Activated T-helper 1 cell treated with anti-CD3 and anti-CD28 coated beads, Interleukin-2, amount 50 U/mL, for 16 hours (primary cell): ENCODE measurements at places on chromosomes 7 and 10.

- no peak for DNase-seq
Observed at GRCh38 chr10:80694930-80695329, 157.2 kb downstream of the SH2D4B start.

DNA sequence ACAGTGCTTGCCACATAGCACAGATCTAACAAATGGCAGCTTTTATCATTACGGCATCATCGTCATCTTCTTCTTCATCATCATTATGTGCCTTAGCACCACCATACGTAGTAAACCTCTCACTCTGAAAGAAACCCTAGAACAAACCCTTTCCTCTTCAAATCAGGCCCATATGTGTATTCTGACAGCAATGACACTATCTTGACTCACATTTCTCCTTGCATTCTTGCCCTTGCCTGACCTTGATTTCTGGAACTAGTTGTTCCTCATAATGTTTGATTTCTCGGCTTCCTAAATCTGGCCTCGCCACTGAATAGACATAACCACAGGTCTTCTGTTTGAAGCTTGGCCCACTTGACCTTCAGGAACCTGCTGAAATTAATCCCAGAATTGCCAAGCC lies 115.3 kb downstream of the DGKI start:
- DNase-seq: no peak

GRCh38 chr10:32972929-32973328 lies 14.9 kb upstream of the ITGB1 start:
- DNase-seq: no peak

DNA sequence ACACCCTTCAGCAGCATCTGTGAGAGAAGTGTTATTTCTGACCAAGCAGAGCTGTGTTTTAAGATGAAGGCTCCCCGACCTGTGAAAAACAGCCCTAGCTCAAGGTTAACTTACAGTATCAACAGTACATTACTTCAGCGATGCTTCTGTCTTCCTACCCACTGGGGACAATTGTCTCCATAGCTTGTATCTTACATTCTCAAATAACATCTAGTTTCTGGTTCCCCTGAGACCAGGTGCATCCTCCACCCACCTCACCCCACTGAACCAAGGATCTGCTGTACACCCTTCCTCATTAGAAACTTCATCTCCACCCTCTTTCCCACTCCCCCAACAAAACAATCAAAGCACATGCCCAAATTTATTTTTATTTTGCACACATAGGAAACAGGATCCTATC lies 102.0 kb downstream of the VOPP1 start:
- no peak for DNase-seq

- no peak for DNase-seq
Observed at GRCh38 chr7:37287131-37287855, 161.4 kb downstream of the ELMO1 start.

- no peak for DNase-seq
Observed at GRCh38 chr10:4131407-4132215, 346.6 kb upstream of the KLF6 start.

DNA sequence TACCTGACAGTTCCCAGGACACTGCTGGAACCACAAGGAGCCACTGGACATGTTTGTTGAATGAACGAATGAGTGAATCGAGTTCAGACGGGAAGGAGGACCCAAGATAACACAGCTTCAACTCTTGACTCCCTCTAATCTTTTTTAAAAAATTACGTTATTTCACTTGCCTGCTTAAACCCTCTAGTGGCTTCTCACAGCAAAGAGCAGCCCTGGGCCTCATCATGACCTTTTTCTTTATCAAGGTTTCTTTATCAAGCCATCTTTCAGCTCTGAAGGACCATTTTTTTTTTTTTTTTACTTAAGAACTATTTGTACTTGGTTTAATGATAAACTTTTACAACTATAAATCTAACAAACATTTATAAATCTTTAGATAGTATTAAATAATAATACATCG lies 110.6 kb downstream of the TAX1BP1 start:
- DNase-seq: no peak

GRCh38 chr7:128104108-128104742 lies 73.0 kb upstream of the LRRC4 start:
- no peak for DNase-seq

DNA sequence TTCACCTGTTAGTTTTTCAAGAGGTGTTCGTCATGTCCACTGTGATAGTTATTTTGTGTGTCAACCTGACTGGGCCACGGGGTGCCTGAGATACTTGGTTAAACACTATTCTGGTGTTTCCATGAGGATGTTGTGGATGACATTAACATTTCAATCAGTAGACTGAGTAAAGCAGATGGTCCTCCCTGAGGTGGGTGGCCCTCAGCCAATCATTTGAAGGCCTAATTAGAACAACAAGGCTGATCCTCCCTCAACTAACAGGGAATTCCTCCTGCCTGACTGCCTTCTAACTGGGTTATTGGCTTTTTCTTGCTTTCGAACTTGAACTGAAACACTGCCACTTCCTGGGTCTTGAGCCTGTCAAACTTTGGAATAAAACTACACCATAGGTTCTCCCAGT lies 75.8 kb downstream of the ENO4 start:
- no peak for DNase-seq

DNA sequence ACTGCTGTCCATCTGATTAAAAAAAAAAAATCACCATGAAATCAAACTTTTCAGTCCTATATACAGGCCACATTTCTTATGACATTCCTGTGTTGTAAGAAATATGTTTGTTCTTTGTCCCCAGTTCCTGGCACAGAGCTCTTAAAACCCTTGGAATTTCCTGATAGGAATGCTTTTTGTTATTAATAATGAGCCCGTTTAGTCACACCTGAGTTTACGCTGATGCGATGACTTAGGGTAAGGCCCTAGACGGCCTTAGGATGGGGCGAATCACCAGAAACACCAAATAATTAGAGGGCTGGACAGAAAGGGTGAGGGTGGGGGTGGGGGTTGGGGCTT lies 17.5 kb downstream of the TSPAN15 start:
- DNase-seq: no peak

DNA sequence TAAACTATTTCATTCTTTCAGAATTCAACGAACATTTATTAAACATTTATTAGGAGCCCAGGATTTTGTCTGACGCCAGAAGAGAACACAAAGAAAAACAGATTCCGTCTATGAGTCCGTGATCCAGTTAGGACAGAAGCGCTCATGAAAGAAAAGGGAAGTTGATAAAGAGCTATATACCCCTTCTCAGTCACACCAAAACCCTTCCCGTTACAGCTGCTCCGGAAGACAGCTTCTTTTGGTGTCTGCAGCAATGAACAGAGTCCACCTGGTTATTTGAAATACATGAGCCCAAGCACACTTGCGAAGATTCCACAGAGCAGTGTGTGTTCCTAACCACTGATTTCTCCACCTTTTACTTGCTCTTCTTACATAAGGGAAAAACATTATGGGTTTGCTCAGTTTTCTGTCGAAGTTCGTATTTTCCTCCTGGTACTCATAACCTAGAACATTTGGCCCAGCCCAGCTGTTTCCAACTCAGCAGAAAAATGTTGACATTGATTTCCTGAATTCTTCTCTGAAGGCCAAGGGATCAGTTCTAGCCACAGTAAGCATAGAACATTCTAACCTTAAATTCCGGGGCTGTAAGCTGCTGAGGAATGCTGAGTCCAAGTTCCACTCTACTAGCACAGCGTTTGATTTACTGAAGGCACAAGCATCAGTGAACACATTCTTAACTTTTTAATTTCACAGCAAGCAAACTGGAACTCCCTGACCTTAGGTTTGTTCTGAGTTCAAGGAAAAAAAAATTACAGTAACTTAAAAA lies 206.5 kb downstream of the SORCS1 start:
- no peak for DNase-seq

- DNase-seq: peak; percentile 49
Observed at GRCh38 chr7:150450491-150451001, at the start of gene GIMAP8. Gene GIMAP8 (plus strand): TSS chr7:150450630. CDS start chr7:150466699, 16,069 bp downstream.

GRCh38 chr10:11874568-11875493 lies 51.7 kb downstream of the PROSER2 start:
- no peak for DNase-seq

DNA sequence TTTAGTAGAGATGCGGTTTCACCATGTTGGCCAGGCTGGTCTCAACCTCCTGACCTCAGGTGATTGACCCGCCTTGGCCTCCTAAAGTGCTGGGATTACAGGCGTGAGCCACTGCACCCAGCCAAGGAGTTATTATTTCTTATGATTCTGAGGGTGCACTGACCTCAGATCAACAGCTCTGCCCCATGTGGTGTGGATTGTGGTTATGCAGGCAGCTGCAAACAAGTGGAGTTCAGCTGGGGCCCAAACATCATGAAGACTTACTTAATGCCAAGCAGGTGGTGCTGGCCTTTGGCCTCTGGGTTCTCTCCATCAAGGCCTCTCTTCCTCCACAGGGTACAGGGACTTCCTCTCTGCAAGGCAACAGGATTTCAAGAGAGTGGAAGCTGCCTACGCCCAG lies 45.1 kb upstream of the OPTN start:
- no peak for DNase-seq

- no peak for DNase-seq
Observed at GRCh38 chr10:64385355-64385754, 864.2 kb downstream of the REEP3 start.

DNA sequence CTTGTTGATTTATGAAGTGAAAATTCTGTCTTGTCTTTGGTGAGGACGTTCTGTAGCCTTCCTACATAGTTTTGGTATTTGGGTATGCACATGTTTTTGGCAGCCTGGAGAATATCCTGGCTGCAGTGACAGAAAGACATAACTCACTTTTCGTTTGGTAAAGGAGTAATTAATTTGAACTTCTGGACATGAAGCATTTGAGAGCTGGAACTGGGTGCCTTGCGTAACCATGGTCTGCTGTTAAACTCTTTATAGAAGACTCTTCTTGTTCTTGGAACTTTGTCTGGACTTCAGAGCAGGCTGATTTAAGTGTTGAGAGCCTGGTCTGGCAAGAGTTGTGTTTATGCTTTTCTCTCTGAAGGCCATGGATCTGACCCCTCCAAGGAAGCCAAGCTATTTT lies 231.3 kb downstream of the LRMDA start:
- no peak for DNase-seq

DNA sequence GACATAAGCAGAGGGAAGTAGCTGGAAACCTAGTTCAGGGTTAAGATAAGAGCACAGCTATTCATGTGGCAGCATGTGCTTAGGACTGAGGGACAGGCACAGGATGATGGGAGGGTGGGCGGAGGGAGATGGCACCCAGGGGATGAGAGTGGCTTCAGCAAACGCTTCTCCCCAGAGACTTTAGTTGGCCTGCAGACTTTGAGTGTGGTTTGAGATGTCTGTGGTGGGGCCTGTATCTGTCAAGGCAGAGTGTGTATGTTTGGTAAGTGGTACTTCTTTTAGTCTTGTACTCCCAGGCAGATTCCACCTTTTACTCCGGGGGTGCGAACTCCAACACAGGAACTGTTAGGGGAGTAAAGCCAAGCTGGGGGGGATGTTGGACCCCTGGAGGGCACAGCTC lies 88.9 kb downstream of the WDFY4 start:
- DNase-seq: no peak

GRCh38 chr10:1476455-1476803 lies 260.9 kb downstream of the ADARB2 start:
- DNase-seq: no peak

- DNase-seq: no peak
Observed at GRCh38 chr7:107125475-107125874, 43.3 kb upstream of the HBP1 start.

DNA sequence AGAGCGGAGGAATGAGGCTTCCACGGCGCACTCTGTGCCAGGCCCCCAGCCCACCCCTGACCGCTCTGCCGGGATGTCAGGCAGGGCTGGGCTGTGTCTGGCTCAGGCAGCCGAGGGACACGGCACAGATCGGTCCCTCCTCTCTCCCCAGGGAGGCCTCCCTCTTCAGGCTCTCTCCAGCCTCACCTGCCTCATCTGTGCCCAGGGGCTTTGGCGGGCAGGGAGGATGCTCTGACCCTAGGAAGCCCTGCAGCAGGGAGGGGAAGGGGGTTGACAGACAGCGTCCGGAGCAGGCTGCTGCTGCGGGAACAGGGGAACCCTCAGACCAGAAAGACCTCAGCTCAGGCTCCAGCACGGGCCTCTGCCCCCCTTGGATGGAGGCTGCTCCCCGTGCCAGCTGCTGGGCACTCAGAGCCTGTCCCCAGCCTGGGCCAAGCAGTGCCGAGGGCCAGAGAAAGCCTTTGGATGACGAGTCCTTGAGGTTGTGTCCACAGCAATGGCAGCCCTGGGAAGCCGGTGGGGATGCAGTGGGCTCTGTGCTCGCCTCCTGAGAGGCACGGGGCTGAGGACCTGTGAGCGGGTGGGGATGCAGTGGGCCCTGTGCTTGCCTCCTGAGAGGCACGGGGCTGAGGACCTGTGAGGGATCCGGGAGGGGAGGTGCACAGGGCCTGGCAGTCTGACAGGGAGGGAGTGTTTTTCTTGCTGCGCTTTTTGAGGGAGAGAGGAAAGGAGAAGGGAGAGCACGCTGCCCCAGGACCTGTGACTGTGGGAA lies 66.9 kb downstream of the FOXL3 start:
- no peak for DNase-seq

GRCh38 chr10:97279121-97279815 lies 13.2 kb downstream of the ARHGAP19 start:
- DNase-seq: no peak

DNA sequence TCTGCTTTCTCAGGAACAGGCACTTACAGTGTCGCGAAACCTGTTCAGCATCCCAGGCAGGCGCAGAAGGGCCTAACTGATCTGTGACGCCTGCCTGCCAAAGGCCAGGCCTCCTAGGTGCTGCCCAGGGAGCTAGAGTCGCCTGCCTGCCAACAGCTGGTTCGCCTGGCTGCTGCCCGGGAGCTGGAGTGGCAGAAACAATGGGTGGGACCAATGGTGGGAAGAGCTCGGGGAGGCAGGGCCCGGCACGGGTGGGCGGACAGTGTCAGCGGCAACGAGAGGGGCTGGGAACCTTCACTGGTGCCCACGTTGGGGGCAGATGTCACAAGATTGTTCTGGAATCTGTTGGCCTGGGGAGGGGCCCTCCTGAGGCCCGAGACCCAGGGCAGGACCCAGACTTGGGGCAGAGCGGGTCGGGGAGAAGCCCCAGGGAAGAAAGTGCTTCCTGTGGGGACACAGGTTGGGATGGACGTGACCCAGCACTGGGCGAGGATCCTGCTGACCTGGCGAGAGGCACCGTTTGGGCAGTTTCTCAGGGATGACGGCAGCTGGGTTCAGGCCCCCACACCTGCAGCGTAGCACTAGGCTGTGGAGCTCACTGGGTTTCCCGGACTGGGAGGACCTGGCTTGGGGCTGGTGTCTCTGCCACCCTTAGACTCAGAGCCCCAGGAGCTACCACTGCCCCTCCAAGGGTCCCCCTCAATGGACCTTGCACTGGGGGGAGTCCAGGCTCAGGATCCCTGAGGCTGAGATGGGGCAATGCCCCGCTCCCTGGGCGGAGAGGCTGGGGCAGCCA lies 181.8 kb downstream of the ELFN1 start:
- no peak for DNase-seq

- no peak for DNase-seq
Observed at GRCh38 chr7:26853788-26854393, 10.5 kb downstream of the SKAP2 start.
